ENCODE measurements at places on chromosomes 3 and 15. TPM values are rescaled to one million over a fixed set of nuclear protein-coding genes. Genes with fewer than 3 reads are reported as not detected.

The GASK1A gene
- 4.0 TPM for polyA plus RNA-seq

The LHFPL4 gene
- not detected for polyA plus RNA-seq

The ANKRD63 gene
- 0.14 TPM for polyA plus RNA-seq

The CLDN1 gene
- polyA plus RNA-seq = 80.9 TPM
